Suprapubic skin (tissue), 4 donors: ENCODE measurements at places on chromosomes 1 and 21. TPM values are rescaled to one million over a fixed set of nuclear protein-coding genes. Genes with fewer than 3 reads are reported as not detected.

GRCh38 chr21:45617021-45617921 is 26.3 kb upstream of the PCBP3 start:
- no peaks in the 10 kb centered on the region for H3K4me1 ChIP-seq
- DNase-seq: no peak
- no peaks in the 10 kb centered on the region for H3K36me3 ChIP-seq
- H3K27me3 ChIP-seq: peaks cover 67% of the 10 kb centered on the region

DNA sequence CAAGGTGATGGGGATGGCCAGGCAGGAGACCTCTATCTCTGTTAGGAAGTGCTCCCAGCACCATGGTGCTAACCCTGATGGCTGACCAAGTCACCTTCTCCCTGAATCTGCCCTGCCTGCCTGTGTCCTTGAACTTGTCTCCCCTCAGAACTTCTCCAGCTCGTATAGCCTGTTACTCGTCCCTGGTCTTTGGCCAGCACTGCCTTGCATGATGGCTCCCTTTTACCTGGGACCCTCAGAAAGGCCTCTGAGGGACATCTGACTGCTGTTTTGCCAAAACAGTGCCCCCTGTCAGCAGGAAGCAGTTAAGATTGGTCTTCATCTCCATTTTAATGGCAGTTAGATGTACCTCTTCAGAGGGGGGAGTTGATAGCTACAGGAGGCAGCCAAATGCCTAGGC is 148.3 kb downstream of the RHOU start:
- H3K27me3 ChIP-seq: no peaks in the 10 kb centered on the region
- H3K36me3 ChIP-seq: no peaks in the 10 kb centered on the region
- no peaks in the 10 kb centered on the region for H3K4me1 ChIP-seq
- DNase-seq: no peak

- H3K27ac ChIP-seq: no peak overlapping the region
- H3K4me3 ChIP-seq: no peak overlapping the region
- H3K36me3 ChIP-seq: no peaks in the 10 kb centered on the region
- no peaks in the 10 kb centered on the region for H3K4me1 ChIP-seq
Observed at GRCh38 chr1:241838897-241839296, 9.1 kb upstream of the EXO1 start.

GRCh38 chr1:22915231-22915630 is 57.4 kb downstream of the LACTBL1 start:
- H3K4me1 ChIP-seq: peaks cover 6% of the 10 kb centered on the region
- no peak overlapping the region for H3K27ac ChIP-seq
- no peak overlapping the region for H3K4me3 ChIP-seq

GRCh38 chr1:153763365-153764225 is 11.6 kb upstream of the SLC27A3 start:
- peak overlapping the region; percentile 34 for H3K27ac ChIP-seq
- no peak for DNase-seq
- H3K27me3 ChIP-seq: no peaks in the 10 kb centered on the region
- no peak overlapping the region for H3K4me3 ChIP-seq
- no peaks in the 10 kb centered on the region for H3K4me1 ChIP-seq

DNA sequence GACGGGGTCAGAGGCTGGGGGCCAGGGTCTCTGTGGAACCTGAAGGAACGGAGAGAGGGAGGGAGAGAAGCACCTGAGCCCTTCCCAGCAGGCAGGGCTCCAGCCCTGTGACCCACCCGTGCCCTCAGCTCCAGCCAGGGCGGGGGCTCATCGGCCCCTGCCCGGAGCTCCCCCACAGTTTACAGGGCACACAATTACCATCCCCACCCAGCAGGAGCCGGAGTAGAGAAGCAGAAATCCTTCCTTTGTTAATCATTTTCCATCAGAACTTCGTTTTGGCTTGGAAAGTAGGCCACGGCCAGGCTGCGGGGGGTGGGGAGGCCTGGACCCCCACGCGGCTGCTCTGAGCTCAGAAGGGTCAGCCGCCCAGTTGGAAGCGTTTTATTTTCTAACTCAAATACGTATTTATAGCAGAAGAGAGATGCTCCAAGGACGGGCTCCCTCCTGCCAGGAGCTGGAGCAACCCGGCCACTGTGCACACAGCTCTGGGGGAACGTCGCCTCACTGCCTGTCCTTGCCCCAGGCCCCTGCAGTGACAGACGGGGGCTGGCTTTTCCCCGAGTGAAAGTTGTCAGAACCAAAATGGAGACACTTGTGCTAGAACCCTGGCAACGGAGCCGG is 42.7 kb upstream of the ADARB1 start:
- H3K27ac ChIP-seq: no peak overlapping the region
- DNase-seq: peak; percentile 54
- H3K27me3 ChIP-seq: no peaks in the 10 kb centered on the region
- no peak overlapping the region for H3K4me3 ChIP-seq

DNA sequence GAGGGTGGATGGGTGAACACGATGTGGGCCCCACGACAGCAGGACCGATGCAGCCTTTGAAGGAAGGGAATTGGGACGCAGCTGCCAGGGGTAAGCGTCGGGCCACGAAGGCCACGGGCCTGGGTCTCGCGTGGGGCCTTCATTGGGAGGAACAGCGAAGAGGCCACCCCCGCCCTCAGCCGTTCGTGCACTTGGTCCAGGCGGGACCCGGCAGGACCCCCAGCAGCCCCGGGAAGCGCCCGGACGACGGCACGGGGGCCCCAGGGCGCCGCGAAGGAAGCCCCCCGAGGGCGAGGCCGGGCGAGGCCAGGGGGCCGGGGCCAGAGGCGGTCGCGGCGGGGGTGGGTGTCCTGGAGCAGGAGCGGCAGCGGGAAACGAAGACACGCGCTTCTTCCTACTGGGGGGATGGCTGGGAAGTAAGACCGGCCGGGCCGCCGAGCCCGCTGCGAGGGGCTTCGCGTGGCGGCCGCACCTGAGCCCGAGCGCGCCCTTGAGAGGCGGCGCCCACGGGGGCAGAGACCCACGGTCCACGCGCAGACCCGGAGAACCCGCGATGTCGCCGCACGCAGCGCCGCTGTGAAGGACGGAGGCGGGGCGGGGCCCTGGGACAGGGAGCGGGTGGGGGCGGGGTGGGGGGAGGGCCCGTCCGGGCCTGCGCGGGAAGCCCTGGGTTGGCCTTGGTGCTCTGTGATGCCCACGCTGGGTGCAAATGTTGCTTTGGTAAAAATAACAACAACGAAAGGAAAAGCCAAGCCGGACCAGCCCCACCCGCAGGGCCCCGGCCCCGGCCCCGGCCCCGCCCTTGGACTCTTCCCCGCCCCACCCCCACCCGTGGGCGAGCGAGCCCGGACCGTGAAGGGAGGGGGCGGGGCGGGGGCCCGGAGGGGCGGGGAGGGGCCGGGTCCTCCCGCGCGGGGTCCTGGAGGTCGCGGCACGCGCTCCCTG is 56.0 kb upstream of the ADARB1 start:
- H3K4me1 ChIP-seq: peaks cover 24% of the 10 kb centered on the region
- DNase-seq: peak; percentile 73
- peak overlapping the region; percentile 52 for H3K4me3 ChIP-seq
- no peaks in the 10 kb centered on the region for H3K36me3 ChIP-seq
- H3K27ac ChIP-seq: peak overlapping the region; percentile 70

DNA sequence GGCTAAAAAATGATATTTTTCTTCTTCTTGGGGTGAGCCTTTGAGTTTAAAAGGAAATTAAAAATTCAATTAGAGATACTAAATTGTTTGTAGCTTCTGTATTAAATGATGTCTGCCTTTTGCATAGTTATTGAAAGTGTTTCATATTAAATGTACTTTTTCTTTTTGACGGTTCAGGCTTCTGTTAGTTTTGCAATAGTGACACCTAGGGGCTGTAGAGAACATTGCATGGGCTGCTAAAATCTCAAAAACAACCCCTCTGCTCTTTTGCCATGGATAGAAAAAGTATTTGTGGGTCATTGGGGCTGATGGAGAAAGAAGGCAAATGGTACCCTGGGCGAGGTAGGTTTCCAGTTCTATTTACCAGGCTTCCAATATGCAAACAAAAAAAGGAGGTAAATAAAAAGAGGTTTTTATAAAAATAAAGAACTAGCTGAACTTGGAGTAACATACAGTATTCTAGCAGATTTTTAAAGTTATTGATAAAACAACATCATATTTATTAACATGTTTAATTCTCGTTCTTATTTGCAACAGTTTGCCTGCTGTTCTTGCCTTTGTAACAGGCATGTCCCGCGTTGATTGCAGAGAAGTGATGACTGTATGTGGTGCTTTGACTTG is 115.4 kb upstream of the HOOK1 start:
- peaks cover 37% of the 10 kb centered on the region for H3K4me1 ChIP-seq
- DNase-seq: no peak
- no peak overlapping the region for H3K4me3 ChIP-seq
- no peak overlapping the region for H3K27ac ChIP-seq
- no peaks in the 10 kb centered on the region for H3K36me3 ChIP-seq

DNA sequence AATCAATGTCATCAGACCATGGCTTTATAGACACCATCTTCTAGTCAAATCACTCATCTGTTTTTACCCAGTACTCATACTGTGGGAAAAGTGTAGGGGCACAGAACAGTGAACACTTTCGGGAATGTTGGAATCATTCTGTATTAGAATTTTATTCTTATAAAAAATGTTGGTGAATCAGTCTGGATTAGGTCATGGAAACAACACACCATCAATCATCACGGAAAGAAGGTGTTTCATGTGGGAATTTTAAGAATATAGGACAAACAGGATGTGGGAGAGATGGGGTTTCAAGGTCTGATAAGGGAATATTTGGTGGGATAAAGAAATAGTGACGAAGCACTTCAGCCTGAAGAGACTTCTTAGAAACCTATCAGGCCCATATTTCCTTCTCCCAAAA is 17.3 kb downstream of the GBP1 start:
- H3K27ac ChIP-seq: no peak overlapping the region
- H3K36me3 ChIP-seq: peaks cover 7% of the 10 kb centered on the region
- H3K4me3 ChIP-seq: no peak overlapping the region
- no peak for DNase-seq
- no peaks in the 10 kb centered on the region for H3K27me3 ChIP-seq

DNA sequence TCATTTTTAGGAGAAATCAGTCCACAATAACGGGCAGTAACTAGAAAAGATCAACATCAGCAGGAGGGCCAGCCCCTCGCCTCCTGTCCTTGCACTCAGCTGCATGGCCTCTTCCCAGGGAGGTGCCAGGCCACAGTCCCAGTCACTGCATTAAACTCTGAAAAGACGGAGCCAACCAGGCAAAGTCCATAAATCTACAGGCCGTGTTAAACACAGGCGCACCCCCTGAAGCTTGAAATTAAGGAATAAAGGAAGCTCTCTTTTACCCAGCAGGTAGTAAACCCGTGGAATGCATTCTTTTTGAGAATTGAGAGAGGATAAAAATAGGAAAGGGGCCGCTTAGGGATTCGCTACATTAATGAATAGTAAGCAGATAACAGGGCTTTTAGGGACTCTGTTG is 18.4 kb downstream of the H6PD start:
- peaks cover 46% of the 10 kb centered on the region for H3K4me1 ChIP-seq
- DNase-seq: no peak
- H3K36me3 ChIP-seq: peaks cover 21% of the 10 kb centered on the region
- H3K4me3 ChIP-seq: no peak overlapping the region

GRCh38 chr1:191895049-191895448 is 263.2 kb upstream of the RGS18 start:
- no peak for DNase-seq
- no peak overlapping the region for H3K4me3 ChIP-seq
- H3K27ac ChIP-seq: no peak overlapping the region

DNA sequence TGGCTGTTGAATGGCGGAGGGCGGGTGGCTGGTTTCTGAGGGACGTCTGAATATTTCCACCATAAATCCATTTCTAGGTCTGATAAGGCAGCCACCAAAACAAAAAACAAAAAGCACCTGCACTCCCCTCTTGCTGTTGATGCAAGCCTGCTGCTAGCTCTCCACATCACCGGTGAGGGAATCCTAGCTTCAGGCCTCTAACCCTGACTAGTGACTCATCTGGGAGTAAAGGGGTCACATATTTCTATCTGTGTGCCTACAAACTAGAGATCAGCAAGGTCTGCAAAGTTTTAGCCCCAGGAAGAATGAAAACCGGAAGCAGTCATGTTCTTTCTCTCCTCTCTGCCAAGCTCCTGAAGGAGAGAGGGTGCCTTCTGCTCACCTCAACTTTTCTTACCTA is 10.3 kb upstream of the ERMAP start:
- H3K4me3 ChIP-seq: no peak overlapping the region
- H3K36me3 ChIP-seq: peaks cover 12% of the 10 kb centered on the region
- no peaks in the 10 kb centered on the region for H3K27me3 ChIP-seq
- H3K4me1 ChIP-seq: no peaks in the 10 kb centered on the region
- no peak for DNase-seq
- no peak overlapping the region for H3K27ac ChIP-seq

- peaks cover 2% of the 10 kb centered on the region for H3K4me1 ChIP-seq
- no peak overlapping the region for H3K27ac ChIP-seq
- peaks cover 33% of the 10 kb centered on the region for H3K36me3 ChIP-seq
- DNase-seq: no peak
- H3K4me3 ChIP-seq: no peak overlapping the region
Observed at GRCh38 chr1:206736878-206737728, 33.5 kb upstream of the IL19 start.

GRCh38 chr1:188584119-188584518 is 1755.4 kb downstream of the PLA2G4A start:
- H3K4me3 ChIP-seq: no peak overlapping the region
- H3K4me1 ChIP-seq: no peaks in the 10 kb centered on the region
- H3K27me3 ChIP-seq: no peaks in the 10 kb centered on the region

- DNase-seq: peak; percentile 78
- H3K4me3 ChIP-seq: peak overlapping the region; percentile 84
- H3K27ac ChIP-seq: peak overlapping the region; percentile 92
- H3K27me3 ChIP-seq: peaks cover 19% of the 10 kb centered on the region
- H3K36me3 ChIP-seq: no peaks in the 10 kb centered on the region
- peaks cover 62% of the 10 kb centered on the region for H3K4me1 ChIP-seq
Observed at GRCh38 chr1:204074274-204075138, 1.6 kb downstream of the SOX13 start.

- H3K4me1 ChIP-seq: peaks cover 27% of the 10 kb centered on the region
- no peak overlapping the region for H3K27ac ChIP-seq
Observed at GRCh38 chr1:227759341-227760300, 24.4 kb downstream of the SNAP47 start.

- H3K27me3 ChIP-seq: peaks cover 4% of the 10 kb centered on the region
- no peak for DNase-seq
- H3K4me1 ChIP-seq: no peaks in the 10 kb centered on the region
- H3K36me3 ChIP-seq: no peaks in the 10 kb centered on the region
- H3K27ac ChIP-seq: no peak overlapping the region
- H3K4me3 ChIP-seq: no peak overlapping the region
Observed at GRCh38 chr1:223642237-223642636, 23.3 kb downstream of the CAPN8 start.

GRCh38 chr1:110347182-110347893 is 8.2 kb downstream of the RBM15 start:
- peaks cover 49% of the 10 kb centered on the region for H3K4me1 ChIP-seq
- H3K4me3 ChIP-seq: no peak overlapping the region
- no peak for DNase-seq
- peaks cover 15% of the 10 kb centered on the region for H3K36me3 ChIP-seq

Gene PTPN22
- total RNA-seq: 1.7 TPM

Gene OR2T6
- total RNA-seq: not detected

Gene KCNJ9
- not detected for total RNA-seq

Gene ANKRD65
- 4.7 TPM for total RNA-seq

Gene DDR2
- 19.4 TPM for total RNA-seq

Gene SELENON
- total RNA-seq: 21.9 TPM

Gene AZIN2
- 3.4 TPM for total RNA-seq

Gene SMIM1
- total RNA-seq: 3.2 TPM

Gene S100A7
- 27.7 TPM for total RNA-seq
